ENCODE measurements at places on chromosomes 6 and 20. TPM values are rescaled to one million over a fixed set of nuclear protein-coding genes. Genes with fewer than 3 reads are reported as not detected.

DEF6 gene
- 13.0 TPM for total RNA-seq

PTK7 gene
- total RNA-seq = 9.6 TPM

MRPS26 gene
- total RNA-seq = 23.5 TPM

COL19A1 gene
- total RNA-seq = 0.42 TPM

ATG5 gene
- total RNA-seq = 27.7 TPM

ZHX3 gene
- 50.7 TPM for total RNA-seq

ZC2HC1B gene
- total RNA-seq = not detected

CLPSL2 gene
- not detected for total RNA-seq

WFDC5 gene
- total RNA-seq = not detected

PPIL1 gene
- 13.4 TPM for total RNA-seq

CCR6 gene
- not detected for total RNA-seq

CST8 gene
- total RNA-seq = not detected

COL9A1 gene
- total RNA-seq = not detected

GRCh38 chr6:116371120-116371917, 572 bp downstream of the DSE start:
- no peaks in the 10 kb centered on the region for H3K27me3 ChIP-seq
- peak overlapping the region; percentile 56 for H3K4me3 ChIP-seq
- peak; percentile 94 for DNase-seq
- peak overlapping the region; percentile 97 for H3K27ac ChIP-seq

GRCh38 chr6:73965539-73966029, 269.6 kb downstream of the CD109 start:
- no peak overlapping the region for H3K4me3 ChIP-seq
- no peaks in the 10 kb centered on the region for H3K36me3 ChIP-seq

DNA sequence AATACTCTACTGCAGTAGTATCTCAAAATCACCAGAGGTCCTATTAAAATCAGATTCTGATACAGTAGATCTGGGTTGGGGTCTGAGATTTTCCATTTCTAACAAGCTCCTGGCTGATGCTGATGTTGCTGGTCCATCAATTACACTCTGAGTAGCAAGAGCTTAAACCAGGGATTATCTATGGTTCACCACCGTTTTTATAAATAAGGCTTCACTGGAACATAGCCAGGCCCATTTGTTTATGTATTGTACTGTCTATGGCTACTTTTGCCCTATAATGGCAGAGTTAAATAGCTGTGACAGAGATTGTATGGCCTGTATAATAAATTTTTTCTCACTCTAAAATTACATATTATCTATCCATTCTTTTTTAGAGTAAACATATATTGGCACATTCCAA, 53.0 kb downstream of the NUDT3 start:
- H3K27me3 ChIP-seq = no peaks in the 10 kb centered on the region
- no peak overlapping the region for H3K4me3 ChIP-seq
- no peak for DNase-seq
- H3K36me3 ChIP-seq = no peaks in the 10 kb centered on the region

DNA sequence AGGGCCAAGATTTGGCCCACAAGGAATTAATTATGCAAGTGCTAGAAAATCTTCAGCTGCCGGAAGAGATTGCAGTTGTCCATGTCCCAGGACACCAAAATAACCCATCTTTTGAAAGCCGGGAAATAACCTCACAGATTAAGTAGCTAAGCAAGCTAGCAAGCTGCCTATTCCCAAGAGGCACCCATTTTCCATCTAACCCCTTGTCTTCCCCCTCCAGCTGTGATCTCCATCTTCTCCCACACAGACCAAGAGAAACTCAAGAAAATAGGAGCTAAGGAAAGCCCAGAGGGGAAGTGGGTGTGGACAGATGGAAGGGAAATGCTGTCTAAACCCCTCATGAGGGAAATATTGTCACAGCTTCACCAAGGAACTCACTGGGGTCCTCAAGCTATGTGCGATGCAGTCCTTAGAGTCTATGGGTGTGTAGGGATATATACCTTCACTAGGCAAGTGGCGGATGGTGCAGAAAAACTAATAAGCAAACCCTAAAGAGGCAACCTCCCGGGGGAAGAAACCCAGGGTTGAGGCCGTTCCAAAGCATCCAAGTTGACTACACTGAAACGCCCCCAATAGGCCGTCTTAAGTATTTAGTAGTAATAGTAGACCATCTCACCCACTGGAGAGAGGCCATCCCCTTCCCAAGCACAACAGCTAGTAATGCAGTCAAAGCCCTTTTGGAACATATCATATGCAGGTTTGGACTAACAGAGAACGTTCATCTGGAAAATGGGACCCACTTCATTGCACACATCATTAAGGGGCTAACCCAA, 64.3 kb upstream of the PRSS16 start:
- no peaks in the 10 kb centered on the region for H3K27me3 ChIP-seq
- no peak overlapping the region for H3K27ac ChIP-seq
- no peaks in the 10 kb centered on the region for H3K36me3 ChIP-seq
- H3K4me1 ChIP-seq = no peaks in the 10 kb centered on the region
- no peak overlapping the region for H3K4me3 ChIP-seq
- DNase-seq = no peak

DNA sequence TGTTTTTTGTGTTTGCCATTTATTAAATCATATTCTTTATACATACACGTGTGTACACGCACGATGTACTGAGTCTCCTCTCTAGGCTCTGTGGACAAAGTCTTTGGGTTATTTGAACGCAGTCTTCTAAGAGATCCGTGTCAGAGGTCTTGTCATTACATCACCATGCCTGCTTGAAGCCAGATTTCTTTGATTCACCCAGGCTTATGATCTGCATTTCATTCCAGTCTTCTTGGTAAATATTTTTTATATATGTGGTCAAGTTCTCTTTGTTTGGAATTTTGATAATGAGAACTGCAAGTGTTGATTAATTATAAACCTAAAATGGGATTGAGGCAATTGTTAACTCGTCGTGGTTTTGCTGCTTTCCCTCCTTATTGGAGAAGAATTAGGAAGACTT, 34.6 kb downstream of the KCNS1 start:
- H3K4me1 ChIP-seq = no peaks in the 10 kb centered on the region
- DNase-seq = no peak
- H3K36me3 ChIP-seq = no peaks in the 10 kb centered on the region
- H3K27ac ChIP-seq = no peak overlapping the region
- H3K27me3 ChIP-seq = no peaks in the 10 kb centered on the region

- DNase-seq = no peak
- no peaks in the 10 kb centered on the region for H3K27me3 ChIP-seq
- no peaks in the 10 kb centered on the region for H3K36me3 ChIP-seq
Observed at GRCh38 chr6:40936818-40937251, 102.2 kb downstream of the UNC5CL start.

DNA sequence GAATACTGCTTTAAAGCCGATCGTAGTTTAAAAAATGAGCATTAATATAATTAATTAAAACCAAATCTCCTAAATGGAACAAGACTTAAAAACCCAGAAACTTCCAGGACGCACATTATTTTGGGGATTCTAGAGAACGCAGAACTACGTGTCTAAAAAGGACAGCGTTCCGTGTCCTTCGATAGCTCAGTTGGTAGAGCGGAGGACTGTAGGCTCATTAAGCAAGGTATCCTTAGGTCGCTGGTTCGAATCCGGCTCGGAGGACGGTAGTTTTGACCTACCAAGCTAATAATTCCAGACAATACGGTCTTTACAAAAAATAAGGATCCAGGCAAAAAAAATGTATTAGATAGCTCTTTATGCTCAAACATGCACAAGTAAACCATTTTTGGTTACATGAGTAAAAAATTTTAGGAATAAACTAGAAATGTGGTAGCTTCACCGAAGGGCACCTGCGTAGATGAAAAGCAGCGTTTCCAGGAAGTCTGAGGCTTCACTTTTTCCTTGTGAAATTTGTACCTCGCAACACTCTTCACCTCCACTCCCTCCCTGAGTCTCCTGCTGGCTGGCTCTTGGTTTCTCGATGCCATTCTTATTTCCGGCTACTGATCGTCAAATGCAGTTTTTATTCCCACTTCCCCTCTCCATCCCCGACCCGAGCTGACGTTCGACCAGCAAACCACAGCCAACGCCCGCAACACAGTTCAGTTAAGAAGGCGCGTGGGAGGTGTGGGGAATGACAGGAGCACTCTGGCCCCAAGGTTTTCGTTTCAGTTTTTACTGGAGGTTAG, 19.6 kb upstream of the ABT1 start:
- no peaks in the 10 kb centered on the region for H3K36me3 ChIP-seq
- H3K27me3 ChIP-seq = no peaks in the 10 kb centered on the region
- no peaks in the 10 kb centered on the region for H3K4me1 ChIP-seq
- no peak overlapping the region for H3K4me3 ChIP-seq

DNA sequence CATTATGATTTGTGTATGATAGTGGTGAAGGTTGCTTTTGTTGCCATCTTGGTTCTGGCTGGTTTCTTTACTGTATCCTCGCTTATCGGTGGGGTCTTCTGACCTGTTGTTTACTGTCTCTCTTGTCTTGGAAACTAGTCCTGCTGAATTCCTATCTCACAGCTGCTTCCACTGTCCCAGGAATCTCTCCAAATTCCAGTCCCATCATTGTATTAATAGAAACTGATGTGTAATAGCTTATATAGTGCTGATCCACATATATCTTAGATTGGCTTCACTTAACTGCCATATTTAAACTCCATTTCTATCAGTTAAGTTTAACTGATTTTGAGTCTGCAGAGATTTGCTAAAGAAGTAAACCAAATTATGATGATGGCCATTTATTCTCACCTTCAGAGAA, 5.9 kb downstream of the GTF2H5 start:
- no peaks in the 10 kb centered on the region for H3K36me3 ChIP-seq
- no peak overlapping the region for H3K4me3 ChIP-seq

DNA sequence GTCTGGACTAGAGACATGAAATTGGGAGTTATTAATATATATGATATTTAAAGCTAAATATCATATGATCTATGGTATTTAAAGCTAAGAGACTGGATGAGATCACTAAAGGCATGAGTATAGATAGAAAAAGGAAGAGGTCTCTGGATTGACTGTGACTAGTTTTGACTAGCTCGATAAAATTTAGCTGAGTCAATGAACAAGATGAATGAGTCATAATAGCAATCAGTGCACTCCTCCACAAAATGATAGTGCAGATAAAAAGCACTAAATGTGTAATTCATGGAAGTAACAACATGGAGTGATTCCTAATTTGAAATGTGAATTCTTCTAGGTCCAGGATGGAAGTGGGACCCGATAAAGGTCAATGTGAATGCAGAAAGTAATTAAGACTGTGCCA, 127.4 kb downstream of the PFDN4 start:
- no peak overlapping the region for H3K27ac ChIP-seq
- no peak for DNase-seq
- no peaks in the 10 kb centered on the region for H3K36me3 ChIP-seq
- H3K27me3 ChIP-seq = no peaks in the 10 kb centered on the region

DNA sequence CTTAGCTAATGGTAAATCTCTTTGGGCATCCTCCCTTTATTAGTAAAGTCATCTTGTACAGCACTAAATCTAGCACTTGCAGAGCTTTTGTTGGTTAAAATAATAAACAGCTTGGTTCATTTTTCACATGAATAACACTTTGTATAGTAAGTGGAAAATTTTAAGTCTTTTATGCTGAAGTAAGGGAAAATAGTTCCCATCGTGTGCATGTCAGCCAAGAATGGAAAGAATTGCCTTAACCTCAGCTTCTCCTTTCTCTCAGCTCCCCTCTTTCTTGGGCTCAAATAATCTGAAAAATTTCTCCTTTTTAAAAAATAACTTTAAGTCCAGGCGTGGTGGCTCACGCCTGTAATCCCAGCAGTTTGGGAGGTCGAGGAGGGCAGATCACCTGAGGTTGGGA, 16.6 kb downstream of the SNRPC start:
- no peaks in the 10 kb centered on the region for H3K36me3 ChIP-seq
- H3K27ac ChIP-seq = no peak overlapping the region
- H3K27me3 ChIP-seq = no peaks in the 10 kb centered on the region
- no peak overlapping the region for H3K4me3 ChIP-seq
- H3K4me1 ChIP-seq = no peaks in the 10 kb centered on the region
- DNase-seq = no peak

DNA sequence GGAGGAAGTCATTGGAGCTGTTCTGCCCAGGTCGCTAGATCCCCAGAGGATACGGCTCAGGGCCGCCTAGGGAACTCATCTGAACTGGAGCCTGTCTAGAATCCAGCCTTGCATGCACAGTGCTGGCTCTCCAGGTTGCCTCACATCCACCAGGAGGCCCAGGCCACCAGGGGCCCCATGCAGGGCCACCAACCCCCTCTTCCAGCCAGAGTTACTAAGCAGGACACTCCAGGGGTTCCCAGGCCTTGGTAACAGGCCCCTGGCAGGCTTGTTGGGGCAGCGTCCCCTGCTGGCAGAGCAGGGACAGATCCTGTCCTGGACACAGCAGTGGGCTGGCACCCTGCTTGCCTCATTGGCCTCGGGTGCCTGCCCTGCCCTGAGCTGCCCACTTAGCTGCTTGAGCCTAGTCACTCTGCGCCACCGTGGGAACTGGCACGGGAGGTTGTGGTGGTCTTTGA, 35.3 kb downstream of the EFCAB8 start:
- H3K4me1 ChIP-seq = no peaks in the 10 kb centered on the region
- H3K36me3 ChIP-seq = no peaks in the 10 kb centered on the region
- no peak overlapping the region for H3K27ac ChIP-seq
- H3K4me3 ChIP-seq = no peak overlapping the region
- no peak for DNase-seq
- no peaks in the 10 kb centered on the region for H3K27me3 ChIP-seq

- H3K27ac ChIP-seq = no peak overlapping the region
- H3K27me3 ChIP-seq = no peaks in the 10 kb centered on the region
- DNase-seq = no peak
- no peak overlapping the region for H3K4me3 ChIP-seq
Observed at GRCh38 chr6:141580131-141580530, 552.6 kb upstream of the GJE1 start.

GRCh38 chr6:20223141-20223540, 10.9 kb upstream of the MBOAT1 start:
- H3K36me3 ChIP-seq = no peaks in the 10 kb centered on the region
- H3K27me3 ChIP-seq = no peaks in the 10 kb centered on the region
- H3K27ac ChIP-seq = no peak overlapping the region
- H3K4me3 ChIP-seq = no peak overlapping the region
- DNase-seq = no peak

- DNase-seq = peak; percentile 87
- peaks cover 2% of the 10 kb centered on the region for H3K36me3 ChIP-seq
- peak within 1 kb of the TSS; percentile 99 for H3K4me3 ChIP-seq
- H3K4me1 ChIP-seq = no peaks in the 10 kb centered on the region
- peak within 1 kb of the TSS; percentile 93 for H3K27ac ChIP-seq
Observed at GRCh38 chr20:49567421-49568277, at the start of gene PTGIS. PTGIS (minus strand) TSS chr20:49568137; CDS start chr20:49568116, 21 bp downstream.

DNA sequence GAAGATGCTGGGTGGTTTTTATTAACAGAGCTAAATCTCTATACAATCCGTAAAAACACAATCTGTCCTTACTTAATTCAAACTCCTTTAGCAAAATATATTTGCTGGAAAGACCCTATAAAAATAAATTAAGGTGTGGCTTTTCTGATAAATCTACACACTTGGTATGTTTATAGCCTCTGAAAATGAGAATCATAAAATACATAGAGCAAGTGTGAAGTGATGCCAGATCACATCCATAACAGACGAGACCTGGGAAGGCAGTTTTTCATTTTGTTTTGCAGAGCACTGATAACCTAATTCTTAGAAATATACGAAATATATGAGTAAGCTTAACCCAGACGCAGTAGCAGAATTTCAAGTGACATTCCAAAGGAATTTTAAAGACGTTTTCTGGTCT, 10.4 kb upstream of the DDO start:
- no peak overlapping the region for H3K4me3 ChIP-seq
- no peak overlapping the region for H3K27ac ChIP-seq
- no peak for DNase-seq
- H3K4me1 ChIP-seq = no peaks in the 10 kb centered on the region
